ENCODE measurements at places on chromosomes 1 and 21.
A peak's percentile ranks its signal among the peaks of the same experiment; 100 is the strongest.

DNA sequence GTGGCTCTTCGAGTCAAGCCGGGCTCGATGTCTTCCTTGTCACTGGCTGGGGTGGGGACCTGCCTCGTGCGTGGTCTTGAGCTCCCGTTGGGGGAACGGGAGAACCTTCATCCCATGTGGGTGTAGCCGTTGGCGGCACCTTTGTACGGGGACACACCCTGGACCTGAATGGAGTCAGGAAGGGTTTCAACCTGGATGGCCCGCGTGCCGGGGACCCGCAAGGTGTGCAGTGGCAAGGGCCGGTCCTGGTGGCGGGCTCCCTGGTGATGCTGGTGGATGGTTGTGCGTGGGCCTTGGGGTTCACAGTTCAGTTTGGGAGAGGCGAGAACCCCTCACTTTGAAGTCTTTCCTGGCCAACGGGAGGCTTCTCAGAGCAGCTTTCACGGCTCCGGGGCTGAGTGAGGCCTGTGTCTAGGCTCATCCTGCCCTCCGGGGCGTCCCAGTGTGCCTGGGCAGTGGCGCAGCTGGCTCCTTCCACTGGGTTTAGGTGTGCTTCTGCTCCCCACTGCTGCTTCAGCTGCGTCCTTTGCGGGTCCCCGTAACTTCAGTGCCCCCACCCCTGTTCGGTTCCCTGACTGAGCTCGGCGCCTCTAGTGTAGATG lies 11.4 kb downstream of the SKI start:
- no peak for DNase-seq

DNA sequence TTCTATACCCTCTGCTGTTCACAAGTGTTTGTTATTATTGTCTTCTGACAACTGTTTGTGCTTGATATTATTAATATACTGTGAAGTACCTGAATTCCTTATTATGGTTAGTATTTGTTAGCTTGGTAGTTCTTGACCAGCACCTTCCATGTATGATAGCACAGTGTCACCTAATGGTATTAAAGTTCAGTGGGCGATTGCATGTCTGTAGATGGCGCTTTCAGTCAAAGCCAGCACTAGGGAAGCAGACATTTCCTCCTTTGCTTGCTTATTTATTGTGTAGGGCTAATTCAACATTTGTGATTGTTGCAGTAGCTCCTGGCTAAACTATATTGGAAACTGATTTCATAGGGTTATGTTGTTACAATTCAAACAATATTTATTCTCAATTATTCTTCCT lies 218.0 kb downstream of the ZP4 start:
- no peak for DNase-seq

- DNase-seq = no peak
Observed at GRCh38 chr21:41678016-41678923, 88.6 kb downstream of the RIPK4 start.

- DNase-seq = no peak
Observed at GRCh38 chr1:79325705-79326104, 319.2 kb upstream of the ADGRL4 start.

- DNase-seq = no peak
Observed at GRCh38 chr1:64090436-64090835, 113.0 kb upstream of the UBE2U start.

- no peak for DNase-seq
Observed at GRCh38 chr1:17403081-17403480, 31.1 kb downstream of the PADI6 start.

DNA sequence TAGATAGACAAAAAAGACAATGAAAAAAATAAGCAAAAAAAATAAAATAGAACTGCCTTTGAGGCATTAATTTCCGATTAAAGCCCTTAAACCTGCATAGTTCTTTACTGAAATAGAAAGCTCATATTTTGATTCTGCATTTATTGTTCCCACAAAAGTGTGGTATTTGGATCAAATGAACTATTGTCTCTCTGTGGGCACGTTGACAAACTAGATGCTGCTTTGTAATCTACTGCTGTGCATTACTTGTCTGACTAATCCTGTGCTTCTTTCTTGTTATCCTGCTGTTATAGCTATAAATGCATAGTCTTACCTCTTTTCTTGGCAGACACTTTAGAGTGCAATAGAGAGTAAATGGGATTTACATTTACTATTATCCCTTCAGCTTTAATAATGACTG lies 31.4 kb upstream of the SLC35D1 start:
- no peak for DNase-seq

- DNase-seq = no peak
Observed at GRCh38 chr1:168331569-168331968, 50.9 kb downstream of the TBX19 start.

GRCh38 chr1:47432071-47433036 lies 5.5 kb upstream of the FOXD2 start:
- DNase-seq = no peak

- no peak for DNase-seq
Observed at GRCh38 chr1:234543442-234544086, 64.6 kb upstream of the TARBP1 start.

DNA sequence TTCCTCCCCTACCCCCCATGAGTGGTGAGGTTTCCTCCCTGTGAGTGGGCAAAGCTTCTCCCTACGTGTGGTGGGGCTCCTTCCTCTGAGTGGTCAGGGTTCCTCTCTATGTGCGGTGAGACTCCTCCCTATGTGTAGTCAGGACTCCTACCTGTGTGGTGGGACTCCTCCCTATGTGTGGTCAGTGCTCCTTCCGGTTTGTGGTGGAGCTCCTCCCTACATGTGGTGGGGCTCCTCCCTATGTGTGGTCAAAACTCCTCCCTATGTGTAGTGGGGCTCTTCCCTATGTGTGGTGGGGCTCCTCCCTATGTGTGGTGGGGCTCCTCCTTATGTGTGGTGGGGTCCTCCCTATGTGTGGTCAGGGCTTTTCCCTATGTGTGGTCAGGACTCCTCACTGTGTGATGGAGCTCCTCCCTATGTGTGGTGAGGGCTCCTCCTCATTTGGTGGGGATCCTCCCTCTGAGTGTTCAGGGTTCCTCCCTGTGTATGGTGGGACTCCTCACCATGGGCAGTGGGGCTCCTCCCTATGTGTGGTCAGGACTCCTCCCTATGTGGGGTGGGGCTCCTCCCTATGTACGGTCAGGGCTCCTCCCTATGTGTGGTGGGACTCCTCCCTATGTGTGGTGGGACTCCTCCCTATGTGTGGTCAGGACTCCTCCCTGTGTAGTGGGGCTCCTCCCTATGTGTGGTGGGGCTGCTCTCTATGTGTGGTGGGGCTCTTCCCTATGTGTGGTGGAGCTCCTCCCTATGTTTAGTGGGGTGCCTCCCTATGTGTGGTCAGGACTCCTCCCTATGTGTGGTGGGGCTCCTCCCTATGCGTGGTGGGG lies 29.1 kb downstream of the PRSS38 start:
- DNase-seq = no peak

DNA sequence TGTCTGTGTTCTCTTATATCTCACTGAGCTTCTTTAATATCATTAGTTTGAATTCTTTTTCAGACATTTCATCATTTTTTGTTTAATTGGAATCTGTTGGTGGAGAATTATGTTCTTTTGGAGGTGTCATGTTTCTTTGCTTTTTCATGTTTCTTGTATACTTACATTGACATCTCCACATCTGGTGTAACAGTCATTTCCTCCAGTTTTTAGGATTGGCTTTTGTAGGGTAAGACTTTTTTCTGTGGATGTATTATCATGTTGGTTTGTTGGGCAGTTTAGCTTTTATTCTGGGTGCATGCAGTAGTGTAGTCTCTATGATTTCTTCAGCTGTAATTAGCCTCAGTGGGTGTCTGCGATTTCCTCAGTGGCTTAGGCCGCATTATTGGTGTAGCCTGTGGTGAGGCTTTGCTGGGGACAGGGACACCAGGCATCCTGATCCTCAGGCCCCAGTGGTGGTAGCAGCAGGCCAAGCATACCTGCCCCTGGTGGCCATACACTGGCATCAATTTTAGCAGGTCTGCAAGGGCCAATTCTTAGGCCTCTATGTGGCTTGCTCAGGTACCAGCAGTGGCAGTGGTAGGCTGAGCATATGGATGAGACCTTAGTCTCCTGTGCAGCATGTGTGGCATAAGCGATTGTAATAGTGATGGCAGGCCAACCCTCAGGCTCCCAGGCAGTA lies 77.6 kb upstream of the SAMD13 start:
- no peak for DNase-seq

GRCh38 chr1:112342558-112342957 lies 53.5 kb upstream of the CTTNBP2NL start:
- DNase-seq = no peak

- no peak for DNase-seq
Observed at GRCh38 chr1:209611771-209612570, 28.5 kb downstream of the CAMK1G start.

DNA sequence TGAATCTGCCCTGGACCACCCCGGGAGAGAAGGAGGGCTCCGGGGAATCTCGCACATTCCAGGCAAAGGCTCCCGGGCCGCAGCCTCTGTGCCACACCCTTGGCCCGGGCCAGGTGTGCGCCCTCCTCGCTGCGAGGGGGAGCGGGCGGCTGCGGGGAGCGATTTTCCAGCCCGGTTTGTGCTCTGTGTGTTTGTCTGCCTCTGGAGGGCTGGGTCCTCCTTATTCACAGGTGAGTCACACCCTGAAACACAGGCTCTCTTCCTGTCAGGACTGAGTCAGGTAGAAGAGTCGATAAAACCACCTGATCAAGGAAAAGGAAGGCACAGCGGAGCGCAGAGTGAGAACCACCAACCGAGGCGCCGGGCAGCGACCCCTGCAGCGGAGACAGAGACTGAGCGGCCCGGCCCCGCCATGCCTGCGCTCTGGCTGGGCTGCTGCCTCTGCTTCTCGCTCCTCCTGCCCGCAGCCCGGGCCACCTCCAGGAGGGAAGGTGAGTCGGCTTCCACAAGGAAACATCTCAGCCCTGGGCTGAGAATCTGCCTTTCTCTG lies at the start of gene LAMC2:
TSS of gene LAMC2 (plus strand) at position 324 of the 550 bp plus-strand sequence. CDS start at position 413, 89 bp downstream.
- no peak for DNase-seq

GRCh38 chr1:187443939-187444338 lies 615.2 kb downstream of the PLA2G4A start:
- no peak for DNase-seq

DNA sequence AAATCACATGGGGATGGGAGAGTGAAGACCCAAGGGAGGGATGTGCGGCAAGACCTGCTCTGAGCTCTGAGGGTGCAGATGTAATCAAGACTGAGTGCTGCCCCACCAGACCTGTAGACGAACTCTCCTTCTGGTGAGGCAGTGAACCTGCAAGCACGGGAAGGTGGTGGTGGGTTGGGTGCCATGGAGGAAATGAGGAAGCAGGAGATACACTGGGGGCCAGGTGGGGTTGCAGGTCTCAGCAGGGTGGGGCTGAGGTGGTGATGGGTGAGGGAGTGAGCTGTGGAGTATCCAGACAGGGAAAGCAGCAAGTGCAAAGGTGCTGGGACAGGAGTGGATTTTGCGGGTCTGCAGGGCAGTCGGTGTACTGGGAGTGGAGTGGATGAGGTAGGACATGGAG lies 102.3 kb downstream of the KCNJ15 start:
- DNase-seq = no peak

GRCh38 chr1:8364528-8365442 lies 46.9 kb downstream of the SLC45A1 start:
- no peak for DNase-seq

DNA sequence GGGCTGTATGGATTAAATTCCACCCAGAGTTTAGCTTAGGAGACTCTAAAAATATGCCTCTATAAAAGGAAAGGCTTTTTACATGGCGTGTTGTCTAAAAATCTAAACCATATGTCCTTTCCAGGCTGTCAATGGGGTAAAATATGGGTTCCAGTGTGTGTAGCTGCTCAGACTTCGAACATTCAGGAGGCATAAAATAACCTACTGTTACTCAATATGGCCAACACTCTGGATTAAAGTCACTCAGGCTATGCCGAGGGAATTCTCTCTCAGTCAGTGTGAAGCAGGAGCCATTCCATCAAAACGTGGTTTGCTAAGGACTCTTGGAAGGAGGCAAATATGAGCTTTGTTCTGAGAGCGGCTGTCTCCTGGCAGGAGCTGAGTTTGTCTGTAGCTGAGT lies 135.3 kb downstream of the RUNX1 start:
- peak; percentile 71 for DNase-seq

DNA sequence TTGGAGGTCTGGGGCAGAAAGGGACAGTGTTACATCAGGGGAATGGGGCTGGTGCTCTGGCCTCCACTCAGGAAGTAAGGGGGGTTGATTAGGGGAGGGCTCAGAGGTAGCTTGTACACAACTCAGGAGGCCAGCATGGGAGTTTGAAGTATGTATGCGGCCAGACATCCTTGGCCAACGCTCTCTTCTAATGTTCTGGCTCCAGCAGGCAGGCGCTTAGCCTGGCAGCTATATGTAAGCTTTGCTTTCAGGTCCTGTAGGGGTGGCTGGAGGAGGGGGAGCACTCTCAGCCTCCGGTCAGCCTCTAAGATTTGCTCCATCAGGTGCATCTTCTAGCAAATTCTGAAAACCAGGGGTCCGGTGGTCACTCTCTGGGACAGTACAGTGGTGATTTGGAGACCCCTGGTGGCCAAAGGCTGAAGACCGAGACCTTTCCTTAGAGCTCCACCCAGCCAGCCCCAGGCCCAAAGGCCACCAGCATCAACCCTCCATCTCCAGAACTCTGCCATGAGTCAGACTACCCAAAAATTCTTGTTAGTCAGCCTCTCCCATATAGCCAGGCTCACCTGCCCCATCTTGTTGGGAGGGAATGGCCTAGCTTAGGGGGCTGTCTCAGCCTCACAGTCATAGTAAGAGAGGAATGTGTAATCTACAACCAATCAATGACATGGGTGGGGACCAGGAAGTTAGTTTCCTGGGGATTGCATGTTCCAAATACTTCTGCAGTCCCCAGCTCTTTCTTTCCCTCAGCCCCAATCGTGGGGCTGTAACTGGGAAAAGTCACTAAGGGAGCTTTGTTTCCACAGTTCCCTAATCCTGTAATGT lies 9.7 kb upstream of the COL8A2 start:
- DNase-seq = no peak

DNA sequence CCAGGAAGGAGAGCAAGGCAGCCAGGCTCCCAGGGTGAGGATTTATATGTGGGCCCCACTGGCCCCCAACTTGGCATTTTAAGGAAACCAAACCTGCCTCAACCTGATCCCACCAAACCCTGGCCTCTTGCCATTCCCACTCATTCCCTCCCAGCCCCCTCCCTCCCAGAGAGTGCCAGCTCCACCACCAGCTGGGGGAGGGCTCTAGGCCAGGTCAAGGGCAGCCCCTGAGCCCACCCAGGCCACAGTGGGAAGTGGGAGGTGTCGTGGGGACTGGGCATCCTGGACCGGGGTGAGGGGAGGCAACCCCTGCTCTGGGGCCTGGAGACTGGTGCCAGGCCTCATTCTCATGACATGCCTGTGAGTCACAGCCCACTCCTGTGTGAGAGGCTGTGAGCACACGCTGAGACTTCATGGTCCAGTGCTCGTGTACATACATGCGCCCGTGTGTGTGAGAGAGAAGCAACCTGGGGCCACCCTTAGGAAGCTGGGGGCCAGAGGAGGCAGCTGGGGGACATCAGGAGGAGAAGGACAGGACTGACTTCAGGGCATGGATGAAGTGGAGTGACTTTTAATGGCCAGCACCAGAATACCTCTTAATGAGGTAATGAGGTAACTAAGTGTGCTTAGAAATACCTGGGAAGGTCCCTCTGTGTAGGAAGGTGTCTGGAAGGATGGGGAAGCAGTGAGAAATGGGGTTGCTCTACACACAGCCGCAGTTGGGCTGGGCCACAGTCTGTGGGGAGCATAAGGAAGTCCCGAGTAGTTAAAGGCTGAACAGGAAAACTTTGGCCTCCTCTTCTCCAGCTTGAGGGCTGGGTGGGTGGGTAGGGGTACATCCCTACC lies at the start of gene S100A2:
TSS of gene S100A2 (minus strand) at position 316 of the 846 bp plus-strand sequence. CDS start 1,967 bp downstream, outside the sequence.
- no peak for DNase-seq

Measured in BJ (cell line).